ENCODE measurements at places on chromosomes 6 and 20. TPM values are rescaled to one million over a fixed set of nuclear protein-coding genes. Genes with fewer than 3 reads are reported as not detected.
A peak's percentile ranks its signal among the peaks of the same experiment; 100 is the strongest.

- no peak for DNase-seq
Observed at GRCh38 chr6:149031201-149031858, 284.5 kb downstream of the UST start.

- no peak for DNase-seq
Observed at GRCh38 chr6:118893064-118893806, 717 bp upstream of the ASF1A start.

- peak; percentile 50 for DNase-seq
Observed at GRCh38 chr6:131694832-131695426, 6.3 kb downstream of the OR2A4 start.

DNA sequence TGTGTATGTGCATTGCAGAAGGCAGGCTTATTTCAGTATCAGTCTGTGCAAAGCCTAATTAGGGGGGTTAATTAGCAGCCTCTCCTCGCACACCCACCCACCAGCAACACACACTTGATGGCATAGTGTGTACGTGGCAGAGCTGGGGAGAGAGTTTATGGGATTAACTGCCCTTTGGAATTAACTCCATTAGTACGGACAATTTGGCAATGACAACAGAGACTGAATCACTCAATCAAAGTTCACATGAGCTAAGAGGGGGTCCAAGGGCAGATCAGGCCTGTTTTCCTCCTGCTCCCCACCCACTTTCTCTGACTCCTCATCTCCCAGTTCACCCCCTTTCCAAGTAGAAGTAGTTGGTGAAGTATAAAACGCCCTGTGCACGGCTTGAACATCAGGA lies 69.5 kb downstream of the LRFN2 start:
- DNase-seq, result no peak

GRCh38 chr6:149164199-149164750 lies 153.2 kb upstream of the TAB2 start:
- DNase-seq, result no peak

- DNase-seq, result no peak
Observed at GRCh38 chr6:73640179-73640750, 13.5 kb downstream of the SLC17A5 start.

GRCh38 chr20:43458422-43458924 lies 777 bp downstream of the SRSF6 start:
- DNase-seq, result no peak

- no peak for DNase-seq
Observed at GRCh38 chr20:60583741-60584140, 625.5 kb downstream of the CDH26 start.

DNA sequence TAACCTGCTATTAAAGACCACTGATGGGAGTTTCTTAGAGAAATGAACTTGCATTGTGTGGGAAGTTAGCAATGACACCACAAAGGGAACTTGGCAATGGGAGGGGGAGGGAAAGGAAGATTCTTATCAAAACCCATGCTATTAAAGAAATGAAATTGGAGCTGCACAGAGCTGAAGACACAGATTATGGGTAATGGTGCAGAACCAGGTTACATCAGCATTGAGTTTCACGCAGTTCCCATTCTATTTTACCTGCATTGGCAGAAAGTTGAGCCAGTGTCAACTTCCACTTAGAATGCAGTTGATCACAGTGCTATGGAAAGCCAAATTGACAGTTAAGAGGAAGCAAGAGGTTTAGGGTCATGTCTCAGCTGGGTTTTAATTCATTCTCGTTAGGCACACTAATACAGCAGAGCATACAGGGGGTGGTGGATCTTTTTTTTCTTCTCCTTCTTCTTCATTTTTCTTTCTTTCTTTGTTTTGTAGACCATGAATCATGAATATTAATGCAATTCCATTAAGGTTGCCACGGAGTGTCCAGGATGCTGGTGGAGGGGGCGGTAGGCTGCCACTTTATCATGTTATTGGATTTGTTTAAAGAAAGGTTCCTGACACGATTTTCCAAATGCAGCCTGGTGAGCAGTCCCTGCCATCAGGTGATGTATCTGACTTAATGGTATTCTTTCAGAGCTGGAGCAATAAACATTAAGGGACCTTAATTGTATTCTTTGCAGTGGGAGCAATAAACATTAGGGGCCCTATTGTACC lies 1092.0 kb upstream of the MAP3K7 start:
- no peak for DNase-seq

DNA sequence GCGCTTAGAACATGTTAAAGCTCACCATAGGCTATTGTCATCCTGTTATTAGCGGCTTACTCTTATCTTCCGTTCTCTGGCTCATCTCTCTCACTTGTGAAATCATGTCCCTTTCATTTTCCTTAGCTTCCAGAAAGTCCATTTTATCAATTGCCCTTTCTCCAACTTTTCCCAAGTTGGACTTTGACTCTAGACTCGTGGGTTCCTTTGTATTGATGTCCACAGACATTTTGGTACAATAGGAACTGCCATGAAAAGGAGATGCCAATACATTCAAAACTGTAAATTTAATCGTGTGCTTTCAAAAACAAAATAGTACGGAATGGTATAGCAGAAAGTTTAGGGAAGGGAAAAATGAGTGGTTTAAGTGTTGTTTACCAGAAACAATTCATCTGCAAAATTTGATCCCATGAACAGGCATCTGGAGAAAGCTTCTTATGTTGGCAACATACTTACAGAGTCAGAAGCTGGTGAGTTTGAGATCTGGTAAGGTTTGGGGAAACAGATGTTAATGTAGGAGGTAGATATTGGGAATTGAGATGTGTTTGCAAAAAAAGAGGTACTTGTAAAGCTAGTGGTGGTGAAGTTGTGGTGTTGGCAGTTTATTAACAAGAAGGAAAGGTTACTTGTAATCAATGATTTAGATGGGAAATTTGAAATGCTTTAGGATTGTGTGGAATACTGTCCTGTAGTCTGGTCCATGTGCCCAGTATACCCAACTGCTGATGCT lies 10.2 kb upstream of the HIVEP1 start:
- no peak for DNase-seq

- peak; percentile 46 for DNase-seq
Observed at GRCh38 chr6:125918681-125919566, 37.6 kb upstream of the HINT3 start.

DNA sequence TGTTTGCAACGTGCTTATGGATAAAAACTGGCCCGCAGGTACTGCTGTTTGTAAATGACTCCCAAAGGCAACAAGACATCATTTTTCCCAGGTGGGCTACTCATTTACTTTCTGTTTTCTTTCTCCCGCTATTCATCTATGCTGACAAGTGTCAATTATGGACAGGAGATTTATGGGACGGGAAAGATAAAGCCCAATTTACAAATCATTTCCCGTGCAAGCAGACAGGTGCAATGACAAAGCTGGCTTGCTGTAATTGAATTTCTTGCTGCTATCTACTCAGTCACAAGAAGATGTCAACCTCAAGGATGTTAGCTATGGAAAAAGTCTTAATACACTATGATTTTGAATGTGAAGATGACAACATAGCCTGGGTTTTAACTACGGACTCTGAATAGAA lies 125.5 kb downstream of the EPHA7 start:
- DNase-seq, result no peak

DNA sequence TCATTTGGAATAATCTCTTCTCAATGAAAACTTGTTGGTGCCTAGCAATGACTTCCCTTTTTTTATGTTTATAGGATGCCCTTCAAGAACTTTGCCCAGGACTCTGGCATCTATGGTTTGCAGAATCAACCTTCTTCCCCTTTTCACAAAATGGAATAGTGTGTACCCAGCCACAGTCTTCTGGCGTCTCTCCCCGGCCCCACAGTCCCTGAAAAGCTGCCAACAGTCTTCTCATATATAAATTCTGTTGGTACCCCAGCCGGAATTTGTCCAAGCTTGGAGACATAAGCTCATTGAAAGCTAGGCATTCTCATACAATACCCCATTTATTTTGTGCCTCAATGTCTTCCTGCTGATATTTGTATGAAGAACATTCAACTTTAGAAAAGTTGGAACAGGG lies 26.4 kb upstream of the MCM3 start:
- DNase-seq, result no peak

DNA sequence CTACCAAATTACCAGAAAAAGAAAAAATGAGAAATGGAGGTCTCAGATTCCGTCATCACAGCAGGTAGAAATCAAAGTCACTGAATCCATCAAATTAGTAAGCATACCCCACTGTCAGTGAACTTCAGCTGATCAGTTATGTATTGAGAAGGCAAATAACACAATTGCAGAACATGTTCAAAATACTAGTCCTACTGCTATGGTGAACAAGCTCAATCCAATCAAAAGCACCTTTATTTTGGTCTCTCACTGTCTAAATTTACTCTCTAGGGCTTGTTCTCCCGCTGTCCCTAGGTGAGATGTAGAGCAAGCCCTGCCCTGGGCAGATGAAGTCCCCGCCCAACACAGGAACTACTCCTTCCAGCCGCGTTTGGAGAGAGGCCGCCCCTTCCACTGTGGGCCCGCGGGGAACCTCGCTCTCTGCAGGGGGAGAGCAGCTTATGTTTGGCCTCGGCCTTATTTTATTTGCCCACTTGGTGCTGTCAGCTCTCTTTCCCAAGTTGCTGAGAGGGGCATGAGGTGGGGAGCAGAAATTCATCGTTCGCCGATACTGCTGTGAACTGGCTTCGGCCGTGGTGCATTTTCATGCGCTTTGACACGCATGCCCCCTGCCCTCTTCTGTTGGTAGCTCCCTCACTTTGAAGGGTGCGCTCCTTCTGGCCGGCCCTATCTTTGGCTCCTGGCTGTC lies 14.3 kb upstream of the MAP1LC3A start:
- DNase-seq, result no peak

DNA sequence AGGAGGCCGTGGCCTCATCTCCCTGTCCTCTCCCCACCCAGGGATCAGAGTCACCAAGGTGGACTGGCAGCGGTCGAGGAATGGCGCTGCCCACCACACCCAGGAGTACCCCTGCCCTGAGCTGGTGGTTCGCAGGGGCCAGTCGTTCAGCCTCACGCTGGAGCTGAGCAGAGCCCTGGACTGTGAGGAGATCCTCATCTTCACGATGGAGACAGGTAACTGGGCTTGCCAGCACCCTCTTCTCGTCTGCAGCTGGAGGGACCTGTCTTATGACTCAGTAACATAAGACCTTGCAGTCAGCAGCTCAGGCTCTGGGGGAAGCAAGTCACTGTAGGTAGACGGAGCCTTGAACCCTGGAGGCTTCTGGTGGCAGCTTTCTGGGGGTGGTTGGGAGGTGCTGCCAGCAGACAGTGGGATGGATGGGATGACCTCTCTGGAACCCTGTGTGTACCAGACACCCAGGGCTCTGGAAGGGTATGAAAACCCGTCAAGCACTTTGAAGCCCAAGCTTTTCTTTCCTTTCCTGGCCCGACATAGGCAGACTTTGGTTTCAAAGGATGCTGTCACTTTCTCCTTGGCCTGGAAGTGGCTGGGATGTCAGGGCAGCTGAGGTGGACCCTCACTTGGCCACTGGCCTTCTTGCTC lies 13.8 kb downstream of the TGM6 start:
- DNase-seq, result no peak

- no peak for DNase-seq
Observed at GRCh38 chr6:29666826-29667130, 9.9 kb downstream of the MOG start.

DNA sequence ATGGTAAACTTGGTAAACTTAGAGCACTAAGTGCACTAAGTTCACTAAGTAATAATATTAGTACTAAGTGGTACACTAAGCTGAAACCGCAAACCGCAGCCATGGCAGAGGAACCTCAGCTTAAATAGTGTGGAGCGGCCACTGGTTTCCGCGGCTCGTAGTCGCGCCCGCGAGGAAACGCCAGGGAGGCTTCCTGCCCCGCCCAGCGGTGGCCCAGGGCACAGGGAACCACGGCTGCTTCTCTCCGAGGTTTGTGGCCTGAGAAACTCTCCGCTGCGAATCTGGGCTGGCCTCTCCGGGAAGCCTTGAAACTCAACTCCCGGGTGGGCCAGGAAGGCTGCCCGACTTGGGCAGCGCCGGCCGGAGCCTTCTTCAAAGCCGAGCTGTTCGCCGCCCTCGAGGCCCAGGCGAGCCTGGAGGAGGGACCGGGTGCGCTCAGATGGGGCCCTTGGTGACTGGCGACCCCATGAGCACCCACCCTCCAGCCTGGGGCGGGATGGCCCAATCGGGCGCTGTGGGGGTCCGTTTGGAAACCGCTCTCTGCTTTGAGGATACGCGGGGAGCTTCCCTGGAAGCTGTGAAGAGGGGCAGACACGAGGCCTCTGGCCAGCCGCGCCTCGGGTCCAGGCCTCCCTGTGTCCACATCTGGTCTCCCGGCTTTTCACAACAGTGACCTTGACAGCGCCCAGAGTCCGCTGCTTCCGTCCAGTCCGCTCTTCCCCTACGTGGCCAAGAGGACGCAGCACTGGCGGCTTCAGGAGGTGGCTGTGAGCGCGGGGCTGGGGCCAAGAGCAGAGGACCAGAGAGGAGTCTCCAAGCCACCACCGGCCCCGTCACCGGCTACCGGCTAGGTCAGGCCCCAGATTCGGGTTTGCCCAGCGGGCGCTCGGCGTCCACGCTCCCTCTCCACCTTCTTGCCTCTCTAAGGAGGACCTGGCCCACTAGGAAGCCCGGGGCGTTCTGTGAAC lies 25.4 kb upstream of the HLA-E start:
- no peak for DNase-seq

DNA sequence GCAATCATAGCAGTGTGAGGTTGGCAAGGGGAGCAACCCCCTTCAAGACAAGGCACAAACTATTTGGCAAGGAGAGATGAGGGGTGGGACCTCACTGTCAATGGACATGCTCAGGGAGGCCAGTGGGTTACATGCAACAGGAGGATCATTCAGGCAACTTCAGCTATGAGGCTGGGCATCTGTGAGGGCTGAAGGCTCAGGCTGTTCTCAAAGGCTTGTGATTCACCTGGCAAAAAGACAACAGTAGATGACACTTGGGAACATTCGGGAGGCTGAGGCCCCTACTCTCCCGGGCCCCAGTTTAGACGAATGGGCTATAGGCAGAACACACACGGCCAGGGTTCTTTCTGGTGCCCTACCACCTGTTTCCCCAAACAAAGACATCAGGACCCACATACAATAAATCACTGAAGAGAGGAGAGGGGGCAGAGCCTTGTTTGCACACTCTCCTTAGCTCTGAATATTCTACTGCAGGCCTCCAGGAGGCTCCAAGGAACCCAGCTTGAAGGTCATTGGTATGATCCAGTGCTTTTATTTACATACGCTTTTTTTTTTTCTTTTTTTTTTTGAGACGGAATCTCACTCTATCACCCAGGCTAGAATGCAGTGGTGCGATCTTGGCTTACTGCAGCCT lies 7.9 kb downstream of the TUBB start:
- no peak for DNase-seq

GRCh38 chr6:142412241-142412640 lies 110.4 kb downstream of the ADGRG6 start:
- no peak for DNase-seq

- no peak for DNase-seq
Observed at GRCh38 chr20:56788671-56789610, 159.8 kb downstream of the TFAP2C start.

- no peak for DNase-seq
Observed at GRCh38 chr20:57725636-57726035, 15.8 kb upstream of the PMEPA1 start.

FHL5 gene
- polyA plus RNA-seq, result not detected

DACT2 gene
- polyA plus RNA-seq, result not detected

GRM1 gene
- 0.01 TPM for polyA plus RNA-seq

TINAG gene
- polyA plus RNA-seq, result not detected

POU5F1 gene
- not detected for polyA plus RNA-seq

SIRPD gene
- polyA plus RNA-seq, result not detected
